ENCODE measurements at places on chromosomes 12 and 14.

DNA sequence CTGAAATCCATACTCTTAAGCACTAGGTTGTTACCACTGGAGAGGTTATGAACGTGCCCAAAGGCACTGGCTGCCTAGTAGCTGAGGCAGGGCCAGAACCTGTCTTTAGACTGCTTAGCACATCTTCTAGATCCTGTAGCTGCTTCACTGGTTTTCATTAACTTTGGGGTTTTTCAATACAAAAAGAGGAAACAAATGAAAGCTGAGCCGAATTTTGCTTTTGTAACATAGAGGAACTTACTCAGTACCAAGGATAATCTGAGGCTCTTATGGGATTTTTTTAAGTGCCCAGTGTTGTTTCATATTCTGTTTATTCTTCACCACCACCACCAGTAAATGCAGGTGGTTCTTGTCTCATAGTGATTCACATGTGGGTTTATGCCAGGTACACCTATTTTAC lies 396.1 kb downstream of the RAD51B start:
- DNase-seq: no peak

DNA sequence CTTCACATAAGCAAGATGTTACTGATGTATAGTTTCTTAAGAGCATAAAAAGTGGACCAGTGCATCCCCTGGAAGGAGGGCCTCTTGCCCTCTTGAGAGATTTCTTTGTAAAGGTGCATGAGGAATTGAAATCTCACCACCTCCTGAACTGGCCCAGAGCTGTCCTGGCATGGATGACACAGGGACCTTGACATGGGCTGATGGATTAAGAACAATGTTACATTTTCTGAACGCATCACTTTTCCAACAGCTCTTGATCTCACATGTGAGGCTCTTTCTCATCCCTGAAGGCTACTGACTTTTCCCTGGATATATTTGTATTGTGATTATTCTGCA lies 360.4 kb downstream of the RGS6 start:
- DNase-seq: no peak

DNA sequence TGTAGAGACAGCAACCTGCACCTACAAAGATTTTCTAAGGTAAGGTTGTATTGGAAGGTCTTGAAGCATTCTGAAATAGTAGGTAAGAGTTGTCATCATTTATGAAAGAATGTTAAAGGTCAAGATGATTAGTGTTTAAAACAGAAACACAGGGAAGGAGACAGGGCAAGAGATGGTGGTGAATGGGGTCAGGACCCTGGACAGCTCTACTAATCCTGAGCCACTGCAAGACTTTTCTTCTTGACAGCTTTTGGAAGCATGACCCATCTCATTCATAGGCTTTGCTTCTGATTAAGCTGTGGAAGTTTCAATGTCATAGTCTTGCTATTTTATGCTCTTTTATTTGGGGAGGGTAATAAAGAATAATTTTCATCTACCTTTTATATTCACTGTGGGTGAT lies 75.5 kb upstream of the CAND1 start:
- DNase-seq: peak; percentile 2

GRCh38 chr14:101110729-101111619 lies 207.5 kb upstream of the RTL1 start:
- no peak for DNase-seq

DNA sequence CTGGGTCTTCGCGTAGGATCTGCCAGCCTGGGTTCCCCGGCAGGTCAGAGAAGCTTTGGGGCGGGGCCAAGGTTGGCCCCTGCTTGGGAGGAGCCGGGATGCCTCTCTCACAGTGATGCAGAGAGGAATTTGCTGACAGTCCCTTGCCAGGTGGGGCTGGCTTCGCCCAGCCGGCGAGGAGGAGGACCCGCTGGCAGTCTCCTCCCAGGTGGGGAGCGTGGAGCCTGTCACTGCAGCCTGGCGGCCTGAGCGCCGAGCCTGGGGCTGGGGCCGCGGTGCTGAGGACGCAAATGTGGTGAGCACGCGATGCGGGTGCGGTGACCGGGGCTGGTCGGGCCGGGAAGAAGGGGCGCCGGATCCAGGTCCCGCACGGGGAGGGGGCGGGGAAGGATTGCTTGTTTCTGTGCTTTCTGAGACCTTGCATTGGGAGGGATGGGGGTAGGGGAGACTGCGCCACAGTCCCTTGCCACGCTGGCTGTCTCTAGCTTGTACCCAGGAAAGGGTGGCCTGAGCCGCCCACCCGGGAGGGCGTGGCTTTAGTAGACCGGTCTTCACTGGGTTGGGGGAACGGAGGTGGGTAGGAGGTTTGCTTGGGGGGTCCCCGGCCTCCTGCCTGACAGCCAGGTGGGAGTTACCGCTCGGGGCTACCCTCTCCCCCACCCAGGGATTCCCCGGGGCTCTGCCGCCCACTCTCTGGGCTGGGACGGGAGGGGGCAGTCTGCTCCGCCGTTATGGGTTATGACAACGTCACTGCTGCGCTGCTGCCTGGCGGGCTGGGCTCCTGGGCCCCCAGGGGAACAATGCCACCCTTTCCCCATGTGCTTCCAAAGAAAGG lies at the start of gene TMEM63C:
Gene TMEM63C (plus strand): TSS at position 196 of the 835 bp plus-strand sequence. CDS start 37,016 bp downstream, outside the sequence.
- DNase-seq: peak; percentile 32

- no peak for DNase-seq
Measured at GRCh38 chr14:95062946-95063345, 94.4 kb downstream of the DICER1 start.

DNA sequence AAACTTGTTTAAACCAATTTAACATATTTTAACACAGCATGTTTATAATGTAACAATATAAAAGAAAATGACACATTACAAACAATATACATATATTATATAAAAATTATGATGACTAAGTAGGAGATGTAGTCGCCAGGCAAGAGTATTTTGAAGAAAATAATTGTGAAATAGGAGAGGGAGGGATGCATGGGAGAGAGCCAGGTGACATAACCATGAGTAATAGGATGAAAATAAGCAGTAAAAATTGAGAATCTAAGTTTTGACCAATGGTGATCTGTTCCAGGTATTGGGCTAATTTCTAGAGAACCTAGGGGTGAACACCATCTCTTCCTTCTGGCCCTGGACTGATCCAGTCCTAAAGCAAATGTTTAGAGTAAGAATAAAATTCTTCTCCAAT lies 315.2 kb upstream of the G2E3 start:
- DNase-seq: no peak

DNA sequence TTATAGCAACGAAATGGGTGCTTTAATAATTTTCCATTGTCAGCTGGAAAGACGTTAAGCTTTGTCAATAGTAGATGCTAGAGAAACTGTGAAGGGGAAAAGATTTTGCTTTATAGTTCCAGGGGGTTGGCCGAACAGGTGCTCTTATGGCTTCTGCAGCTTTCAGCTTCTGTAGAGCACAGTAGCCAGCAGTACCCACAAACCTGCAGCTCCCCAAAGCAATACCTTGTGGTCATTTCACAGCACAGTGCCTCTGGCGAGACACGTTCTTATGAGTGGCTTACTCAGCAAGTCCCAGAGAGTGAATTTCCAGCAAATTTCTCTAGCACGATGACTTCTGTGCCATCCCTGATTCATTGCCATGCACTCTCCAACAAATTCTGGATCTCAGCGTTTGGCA lies 416.3 kb upstream of the ATP2B1 start:
- no peak for DNase-seq

GRCh38 chr12:132493482-132494178 lies 3.7 kb downstream of the FBRSL1 start:
- no peak for DNase-seq

GRCh38 chr12:109512608-109513007 lies 35.2 kb downstream of the UBE3B start:
- no peak for DNase-seq

All from effector memory CD8-positive, alpha-beta T cell (primary cell).